Stimulated activated CD4-positive, alpha-beta T cell treated with anti-CD3 and anti-CD28 coated beads, Interleukin-1b, Interleukin-23, amount 100 ng/mL, for 1 hour (primary cell): ENCODE measurements at places on chromosomes 5 and 9.

- no peak for DNase-seq
Observed at GRCh38 chr5:194102-194501, 2.8 kb downstream of the LRRC14B start.

GRCh38 chr9:38172586-38172985 is 103.6 kb upstream of the SHB start:
- DNase-seq, result no peak

DNA sequence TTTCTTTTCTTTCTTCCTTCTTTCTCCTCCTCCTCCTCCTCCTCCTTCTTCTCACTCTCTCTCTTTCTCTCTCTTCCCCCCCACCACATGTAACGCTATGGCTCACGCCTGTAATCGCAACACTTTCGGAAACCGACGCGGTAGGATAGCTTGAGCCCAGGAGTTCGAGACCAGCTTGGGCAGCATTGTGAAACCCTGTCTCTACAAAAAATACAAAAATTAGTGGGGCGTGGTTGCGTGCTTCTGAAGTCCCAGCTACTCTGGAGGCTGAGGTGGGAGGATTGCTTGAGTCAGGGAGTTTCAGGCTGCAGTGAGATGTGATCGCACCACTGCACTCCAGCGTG is 736 bp upstream of the GLDC start:
- peak; percentile 17 for DNase-seq

DNA sequence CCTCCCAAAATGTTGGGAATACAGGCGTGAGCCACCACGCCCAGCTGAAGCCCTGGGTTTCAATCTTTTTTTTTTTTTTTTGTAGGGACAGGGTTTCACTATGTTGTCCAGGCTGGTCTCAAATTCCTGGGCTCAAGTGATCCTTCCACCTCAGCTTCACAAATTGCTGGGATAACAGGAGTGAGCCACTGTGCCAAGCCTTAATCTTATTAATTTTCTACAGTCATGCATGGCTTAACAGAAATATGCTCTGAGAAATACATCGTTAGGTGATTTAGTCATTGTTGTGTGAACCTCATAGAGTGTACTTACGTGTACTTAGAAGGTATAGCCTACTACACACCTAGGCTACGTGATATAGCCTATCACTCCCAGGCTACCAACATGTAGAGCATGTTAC is 31.0 kb downstream of the GLDC start:
- no peak for DNase-seq

GRCh38 chr5:138275379-138275782 is 960 bp upstream of the GFRA3 start:
- no peak for DNase-seq

DNA sequence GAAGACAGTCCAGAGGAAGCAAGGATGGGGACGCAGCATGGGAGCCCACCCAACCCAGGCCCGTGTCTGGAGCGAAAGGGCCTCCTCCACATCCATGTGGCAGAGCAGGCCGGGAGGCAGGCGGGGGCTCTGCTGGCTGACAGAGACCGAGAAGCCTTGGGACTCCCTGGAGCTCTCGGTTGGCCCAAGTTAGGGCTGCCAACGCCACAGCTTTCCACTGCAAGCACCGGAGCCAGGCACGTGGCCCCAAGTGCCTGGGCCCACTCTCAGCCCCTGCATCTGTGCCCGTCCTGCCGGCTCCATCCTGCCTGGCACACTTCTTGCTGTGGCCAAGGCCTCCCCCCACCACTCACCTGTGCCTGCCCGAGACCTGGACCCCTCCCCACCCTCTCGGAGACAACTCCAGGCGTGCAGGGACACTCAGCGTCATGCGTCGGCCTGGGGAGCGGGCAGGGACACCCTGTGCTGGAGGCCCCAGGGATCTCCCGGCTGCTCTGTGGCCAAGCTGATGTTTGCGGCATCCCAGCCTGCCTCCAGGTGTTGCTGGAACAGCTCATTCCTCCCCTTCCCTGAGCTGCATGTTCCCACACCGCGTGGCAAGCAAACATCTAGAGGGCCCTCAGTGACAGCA is 31.5 kb downstream of the SLC6A3 start:
- no peak for DNase-seq

- no peak for DNase-seq
Observed at GRCh38 chr5:87150630-87151029, 117.1 kb upstream of the RASA1 start.

DNA sequence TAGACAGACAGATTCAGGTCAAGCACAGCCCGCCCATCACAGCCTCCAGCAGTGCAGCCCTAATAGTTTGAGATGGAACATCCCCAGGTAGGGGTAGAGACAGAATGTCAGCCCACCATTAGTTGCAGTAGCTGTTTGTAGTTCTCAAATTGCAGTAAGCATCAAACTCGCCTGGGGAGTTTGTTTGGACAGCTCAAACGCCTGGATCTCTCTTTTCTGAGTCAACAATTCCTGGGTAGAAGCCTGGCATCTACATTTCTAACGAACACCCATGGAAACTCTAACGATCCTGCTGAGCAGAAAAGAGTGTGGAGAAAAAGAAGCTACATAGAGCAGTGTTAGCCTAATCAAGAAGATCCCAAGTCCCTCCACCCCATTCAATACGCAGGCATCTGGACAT is 59.4 kb downstream of the ADAMTS16 start:
- DNase-seq, result no peak

DNA sequence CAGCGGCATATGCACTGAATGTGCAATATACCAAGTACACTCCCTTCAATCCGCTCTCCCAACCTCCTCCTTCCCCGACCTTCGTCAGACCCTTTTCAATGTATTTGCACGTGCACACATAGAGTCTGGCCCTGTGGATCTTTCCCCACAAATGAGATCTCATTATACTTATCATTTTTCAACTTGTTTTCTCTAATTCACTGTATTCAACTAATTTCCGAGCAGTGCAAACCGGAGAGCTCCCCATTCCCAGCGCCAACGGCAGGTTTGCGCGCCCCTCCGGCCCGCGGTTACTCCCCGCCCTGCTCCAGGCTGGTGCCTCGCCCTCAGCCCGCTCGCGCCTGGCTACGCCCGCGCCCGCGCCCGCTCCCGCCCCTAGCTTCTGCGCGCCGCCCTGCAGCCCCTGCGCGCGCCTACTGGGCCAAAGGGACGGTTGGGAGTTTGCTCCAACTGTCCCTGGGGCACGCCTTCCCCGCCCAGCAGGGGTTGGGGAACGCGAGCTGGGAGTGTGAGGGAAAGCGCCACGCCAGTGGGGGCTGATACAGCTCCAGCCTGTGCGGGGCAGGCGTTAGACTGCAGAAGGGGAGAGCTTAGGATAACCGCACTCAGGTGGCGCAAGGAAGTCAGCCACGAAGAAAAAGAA is 3.3 kb upstream of the CDC20B start:
- DNase-seq, result no peak

DNA sequence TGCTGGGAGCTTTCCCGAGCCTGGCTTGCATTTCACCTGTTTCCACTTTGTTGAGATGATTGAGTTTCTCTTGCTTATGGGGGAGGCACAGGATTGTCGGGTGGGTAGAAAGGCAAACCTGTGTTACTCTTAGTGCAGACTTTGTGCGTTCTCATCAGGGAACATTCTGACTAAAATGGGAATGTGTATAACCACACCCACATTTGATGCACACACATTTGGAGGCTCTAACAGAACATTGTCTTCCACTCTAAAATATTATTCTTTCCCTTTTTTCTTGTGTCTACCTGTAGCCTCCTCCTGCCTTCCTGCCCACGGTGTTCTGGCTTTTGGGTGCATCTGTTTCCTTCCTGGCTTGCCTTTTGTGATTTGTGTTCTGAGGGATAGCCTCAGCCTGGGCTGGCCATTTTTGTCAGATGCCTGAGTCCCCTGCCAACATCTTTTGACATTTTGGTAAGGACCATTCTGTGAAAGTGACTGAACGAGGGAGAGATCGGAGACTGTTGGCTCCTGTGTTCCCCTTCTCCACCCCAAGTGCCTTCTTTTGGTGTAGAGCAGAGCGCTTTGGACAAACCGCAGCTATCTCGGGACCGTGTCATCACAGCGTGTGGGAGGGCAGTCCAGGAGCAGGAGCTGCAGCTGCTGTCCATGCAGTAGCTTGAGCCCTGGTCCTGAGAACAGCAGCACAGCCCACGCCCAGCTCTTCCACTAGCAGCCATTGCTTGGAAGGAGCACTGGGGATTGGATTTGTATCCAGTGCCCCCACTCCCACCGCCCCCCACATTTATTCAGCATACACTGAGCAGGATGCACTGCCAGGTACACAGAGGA is 101.4 kb downstream of the ARHGAP26 start:
- no peak for DNase-seq

DNA sequence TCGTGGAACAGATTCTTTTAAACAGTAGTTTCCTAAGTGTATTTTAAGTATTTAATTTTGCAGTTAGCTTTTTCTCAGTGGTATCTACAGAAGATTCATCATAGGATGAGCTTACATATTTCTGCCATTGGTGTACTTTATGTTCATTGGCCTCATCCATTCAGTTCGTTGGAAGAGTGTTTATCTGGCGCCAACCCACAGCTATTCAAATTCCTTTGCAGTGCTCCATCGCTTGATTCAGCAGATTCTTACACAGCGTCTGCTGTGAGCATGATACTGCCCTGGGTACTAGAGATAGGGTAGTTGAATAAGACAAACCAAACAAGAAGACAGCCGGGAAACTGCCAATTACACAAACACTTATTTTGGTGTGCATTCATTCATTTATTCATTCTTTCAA is 55.1 kb downstream of the NUP214 start:
- no peak for DNase-seq

DNA sequence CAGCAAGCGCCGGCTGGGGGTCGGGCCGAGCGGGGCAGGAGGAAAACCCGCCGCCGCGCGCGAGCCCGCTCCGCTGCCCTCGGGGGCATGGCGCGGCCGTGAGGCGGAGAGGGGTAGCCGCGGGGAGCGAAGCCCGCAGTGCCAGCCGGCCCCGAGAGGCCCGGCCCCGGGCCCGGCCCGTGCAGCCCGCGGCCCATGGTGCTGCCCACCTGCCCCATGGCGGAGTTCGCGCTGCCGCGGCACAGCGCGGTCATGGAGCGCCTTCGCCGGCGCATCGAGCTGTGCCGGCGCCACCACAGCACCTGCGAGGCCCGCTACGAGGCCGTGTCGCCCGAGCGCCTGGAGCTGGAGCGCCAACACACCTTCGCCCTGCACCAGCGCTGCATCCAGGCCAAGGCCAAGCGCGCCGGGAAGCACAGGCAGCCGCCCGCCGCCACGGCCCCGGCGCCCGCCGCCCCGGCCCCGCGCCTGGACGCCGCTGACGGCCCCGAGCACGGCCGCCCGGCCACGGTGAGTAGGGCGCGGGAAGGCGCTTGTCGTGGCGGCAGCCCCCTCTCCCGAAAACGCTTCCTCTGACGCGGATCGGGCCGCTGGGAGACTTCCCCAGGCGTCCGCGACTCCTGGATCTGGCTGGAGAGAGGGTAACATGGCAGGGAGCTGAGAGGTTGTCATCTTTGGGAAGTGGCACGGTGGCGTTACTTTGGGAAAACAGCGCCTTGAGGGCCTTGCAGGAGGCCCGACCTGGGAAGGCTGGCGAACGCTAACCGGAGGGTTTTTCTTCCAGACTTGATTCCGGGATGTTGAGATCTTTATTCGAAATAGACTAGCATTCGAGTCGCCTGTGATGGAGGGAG is 523 bp downstream of the MAML1 start:
- no peak for DNase-seq

GRCh38 chr5:150734579-150735384 is 24.0 kb downstream of the DCTN4 start:
- no peak for DNase-seq

GRCh38 chr5:10701567-10702039 is 59.4 kb downstream of the DAP start:
- DNase-seq, result no peak

DNA sequence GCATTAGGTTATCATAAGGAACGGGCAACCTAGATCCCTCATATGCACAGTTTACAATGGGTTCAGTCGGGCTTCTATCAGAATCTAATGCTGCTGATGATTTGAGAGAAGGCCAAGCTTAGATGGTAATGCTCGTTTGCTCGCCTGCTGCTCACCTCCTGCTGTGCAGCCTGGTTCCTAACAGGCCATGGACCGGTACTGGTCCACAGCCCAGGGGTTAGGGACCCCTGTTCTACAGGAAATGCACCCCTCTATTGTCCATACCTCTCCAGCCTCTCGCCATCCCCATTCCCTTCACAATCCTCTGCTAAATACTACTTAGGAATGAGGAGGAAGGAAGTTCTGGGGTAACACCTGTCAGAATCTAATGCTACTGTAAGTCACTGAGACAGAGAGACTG is 75.1 kb downstream of the OXCT1 start:
- DNase-seq, result no peak

GRCh38 chr9:122329597-122329996 is 41.2 kb upstream of the PTGS1 start:
- no peak for DNase-seq

DNA sequence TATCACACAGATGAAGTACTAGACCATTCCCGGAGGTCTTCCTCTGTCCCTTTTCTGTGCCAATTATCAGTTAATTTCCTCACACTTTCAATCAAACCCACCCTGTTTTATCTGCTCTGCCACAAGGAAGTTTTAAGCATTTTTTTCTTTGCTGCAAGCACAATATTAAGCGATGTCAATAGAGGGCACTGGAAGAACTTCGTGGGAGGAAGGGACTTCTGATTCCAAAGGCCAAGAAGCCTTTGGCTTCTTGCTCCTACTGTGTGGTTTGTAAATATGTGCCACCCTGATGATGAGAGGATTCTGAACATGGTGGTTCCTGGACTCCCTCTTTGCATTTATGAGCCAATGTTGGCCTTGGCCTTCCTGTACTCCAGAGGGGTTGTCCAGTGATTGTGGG is 1712.5 kb upstream of the C9orf72 start:
- DNase-seq, result no peak

DNA sequence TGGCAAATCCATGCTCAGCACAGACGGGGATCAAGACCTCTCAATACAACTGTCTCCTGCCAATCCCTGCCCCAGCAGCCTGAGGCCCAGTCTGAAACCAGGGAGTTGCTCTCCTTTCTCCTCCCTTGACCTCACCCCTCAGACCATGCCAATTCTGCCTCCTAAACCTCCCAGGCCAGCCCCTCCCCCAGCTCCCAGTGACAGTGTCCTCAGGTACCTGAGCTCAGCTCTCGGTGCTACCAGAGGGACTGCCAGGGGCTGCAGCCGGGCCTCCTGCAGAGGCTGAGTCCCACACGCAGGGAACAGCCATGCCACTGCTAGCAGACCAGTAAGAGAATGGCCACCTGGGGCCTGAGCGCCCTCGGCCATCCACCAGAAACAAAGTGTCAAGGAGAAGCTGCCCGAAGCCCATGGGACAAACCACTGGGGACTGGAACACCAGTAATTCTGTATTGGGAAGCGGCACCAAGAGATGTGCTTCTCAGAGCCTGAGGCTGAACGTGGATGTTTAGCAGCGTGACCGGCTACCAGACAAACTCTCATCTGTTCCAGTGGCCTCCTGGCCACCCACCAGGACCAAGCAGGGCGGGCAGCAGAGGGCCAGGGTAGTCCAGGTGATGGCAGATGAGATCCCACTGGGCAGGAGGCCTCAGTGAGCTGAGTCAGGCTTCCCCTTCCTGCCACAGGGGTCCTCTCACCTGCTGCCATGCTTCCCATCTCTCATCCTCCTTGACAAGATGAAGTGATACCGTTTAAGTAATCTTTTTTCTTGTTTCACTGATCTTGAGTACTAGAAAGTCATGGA is 557 bp upstream of the IL3 start:
- no peak for DNase-seq

GRCh38 chr5:116778651-116779280 is 204.1 kb upstream of the SEMA6A start:
- DNase-seq, result no peak
